Muscle of arm (tissue), 14 donors: ENCODE measurements at places on chromosomes 13 and 19.

- DNase-seq: no peak
These were observed 17.8 kb upstream of the MIR17HG start for GRCh38 chr13:91329733-91330132.

DNA sequence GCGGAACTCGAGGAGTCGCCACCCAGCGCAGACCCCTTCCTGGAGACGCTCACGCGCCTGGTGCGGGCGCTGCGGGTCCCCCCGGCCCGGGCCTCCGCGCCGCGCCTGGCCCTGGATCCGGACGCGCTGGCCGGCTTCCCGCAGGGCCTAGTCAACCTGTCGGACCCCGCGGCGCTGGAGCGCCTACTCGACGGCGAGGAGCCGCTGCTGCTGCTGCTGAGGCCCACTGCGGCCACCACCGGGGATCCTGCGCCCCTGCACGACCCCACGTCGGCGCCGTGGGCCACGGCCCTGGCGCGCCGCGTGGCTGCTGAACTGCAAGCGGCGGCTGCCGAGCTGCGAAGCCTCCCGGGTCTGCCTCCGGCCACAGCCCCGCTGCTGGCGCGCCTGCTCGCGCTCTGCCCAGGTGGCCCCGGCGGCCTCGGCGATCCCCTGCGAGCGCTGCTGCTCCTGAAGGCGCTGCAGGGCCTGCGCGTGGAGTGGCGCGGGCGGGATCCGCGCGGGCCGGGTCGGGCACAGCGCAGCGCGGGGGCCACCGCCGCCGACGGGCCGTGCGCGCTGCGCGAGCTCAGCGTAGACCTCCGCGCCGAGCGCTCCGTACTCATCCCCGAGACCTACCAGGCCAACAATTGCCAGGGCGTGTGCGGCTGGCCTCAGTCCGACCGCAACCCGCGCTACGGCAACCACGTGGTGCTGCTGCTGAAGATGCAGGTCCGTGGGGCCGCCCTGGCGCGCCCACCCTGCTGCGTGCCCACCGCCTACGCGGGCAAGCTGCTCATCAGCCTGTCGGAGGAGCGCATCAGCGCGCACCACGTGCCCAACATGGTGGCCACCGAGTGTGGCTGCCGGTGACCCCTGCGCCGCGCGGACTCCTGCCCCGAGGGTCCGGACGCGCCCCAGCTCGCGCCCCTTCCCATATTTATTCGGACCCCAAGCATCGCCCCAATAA, 2.3 kb downstream of the AMH start:
- DNase-seq: no peak

DNA sequence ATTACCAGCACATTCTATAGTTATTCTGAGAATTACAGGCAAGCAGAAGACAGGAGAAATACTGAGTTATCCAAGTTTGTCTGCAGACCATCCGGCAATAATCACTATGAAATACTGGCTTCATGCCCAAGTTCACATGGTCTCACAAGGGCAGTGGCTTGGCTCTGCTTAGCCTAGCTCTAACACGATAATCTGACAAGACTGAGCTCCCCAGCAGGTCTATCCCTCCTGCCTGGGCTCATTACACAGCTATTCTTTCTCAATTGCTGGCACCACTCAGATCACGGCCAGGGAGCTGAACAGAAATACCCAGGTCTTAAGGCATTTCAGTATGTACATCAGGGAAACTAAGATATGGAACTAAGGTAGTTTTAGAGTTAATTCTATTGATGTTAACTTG, 361.6 kb upstream of the PCDH20 start:
- peak; percentile 31 for DNase-seq

- DNase-seq: peak; percentile 53
These were observed 7.4 kb upstream of the SLITRK6 start for GRCh38 chr13:85806553-85807175.

- DNase-seq: no peak
These were observed 4.4 kb downstream of the GSX1 start for GRCh38 chr13:27796544-27797227.

GRCh38 chr13:84297251-84297650, 415.0 kb upstream of the SLITRK1 start:
- DNase-seq: no peak

GRCh38 chr13:87498681-87499080, 172.5 kb upstream of the SLITRK5 start:
- peak; percentile 31 for DNase-seq

DNA sequence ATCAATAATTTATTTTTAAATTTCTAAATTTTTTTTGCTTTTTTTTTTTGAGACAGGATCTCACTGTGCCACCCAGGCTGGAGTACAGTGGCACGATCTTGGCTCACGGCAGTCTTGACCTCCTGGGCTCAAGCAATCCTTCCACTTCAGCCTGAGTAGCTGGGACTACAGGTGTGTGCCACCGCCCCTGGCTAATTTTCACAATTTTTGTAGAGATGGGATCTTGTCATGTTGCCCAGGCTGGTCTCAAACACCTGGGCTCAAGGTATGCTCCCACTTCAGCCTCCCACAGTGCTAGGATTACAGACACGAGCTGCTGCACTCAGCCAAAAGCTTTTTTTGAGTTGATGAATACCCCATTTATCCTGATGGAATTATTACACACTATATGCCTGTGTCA, 50.8 kb downstream of the DPY19L3 start:
- no peak for DNase-seq

- peak; percentile 20 for DNase-seq
These were observed 21.7 kb downstream of the LILRB4 start for GRCh38 chr19:54684527-54684926.

DNA sequence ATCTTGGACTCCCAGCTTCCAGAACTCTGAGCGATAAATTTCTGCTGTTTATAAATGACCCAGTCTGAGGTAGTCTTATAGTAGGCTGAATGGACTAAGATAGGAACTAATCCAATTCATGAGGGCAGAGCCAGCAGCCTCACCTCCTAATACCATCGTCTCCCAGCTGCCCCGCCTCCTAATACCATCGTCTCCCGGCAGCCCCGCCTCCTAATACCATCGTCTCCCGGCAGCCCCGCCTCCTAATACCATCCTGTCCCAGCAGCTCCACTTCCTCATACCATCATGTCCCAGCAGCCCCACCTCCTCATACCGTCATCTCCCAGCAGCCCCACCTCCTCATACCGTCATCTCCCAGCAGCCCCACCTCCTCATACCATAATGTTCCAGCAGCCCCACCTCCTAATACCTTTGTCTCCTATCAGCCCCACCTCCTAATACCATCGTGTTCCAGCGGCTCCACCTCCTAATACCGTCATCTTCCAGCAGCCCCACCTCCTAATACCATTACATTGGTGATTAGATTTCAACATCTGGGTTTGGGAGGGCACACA, 2.4 kb upstream of the ARGLU1 start:
- no peak for DNase-seq

DNA sequence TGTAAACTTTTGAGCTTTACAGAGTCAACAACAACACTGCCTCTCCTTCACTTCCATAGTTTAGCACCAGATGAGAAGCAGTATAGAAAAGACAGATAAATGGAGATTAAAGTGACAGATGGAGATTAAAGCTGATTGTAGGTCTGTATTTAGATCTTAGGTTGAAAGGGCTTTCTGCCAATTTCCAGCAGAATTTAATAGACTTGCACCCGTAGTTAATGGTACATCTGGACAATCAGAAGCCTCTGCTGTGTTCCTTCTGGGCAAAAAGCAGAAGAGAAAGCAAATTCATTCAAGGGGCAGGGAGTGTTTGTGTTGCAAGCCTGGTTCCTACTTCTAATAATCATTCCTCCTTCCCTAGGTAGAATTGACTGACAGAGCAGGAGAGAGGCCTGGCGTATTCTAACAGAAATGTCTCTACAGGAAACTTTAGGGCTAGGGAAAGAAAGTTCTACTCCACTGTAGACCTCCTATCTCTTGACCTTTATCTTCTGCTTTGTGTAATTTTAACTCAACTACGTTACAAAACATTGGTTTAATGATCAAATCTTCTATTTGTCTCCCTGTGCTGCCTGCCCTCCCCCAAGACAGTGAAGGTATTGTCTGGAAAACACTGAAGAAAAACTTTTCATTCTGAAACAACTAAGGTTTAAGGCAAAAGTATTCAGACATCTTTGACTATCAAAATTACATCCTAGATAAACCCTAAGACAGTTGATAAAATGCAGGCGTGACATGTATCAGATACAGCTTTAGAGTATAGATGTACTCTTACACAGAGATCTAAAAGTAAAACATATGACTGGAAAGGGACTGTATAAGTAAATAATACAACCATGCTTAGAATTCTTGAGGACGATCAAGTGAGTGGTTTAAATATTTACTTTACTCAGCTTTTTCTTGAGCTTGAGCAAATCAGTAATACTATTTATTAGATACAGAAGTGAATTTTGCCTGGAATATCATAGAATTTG, 44.4 kb downstream of the GPC6 start:
- no peak for DNase-seq

DNA sequence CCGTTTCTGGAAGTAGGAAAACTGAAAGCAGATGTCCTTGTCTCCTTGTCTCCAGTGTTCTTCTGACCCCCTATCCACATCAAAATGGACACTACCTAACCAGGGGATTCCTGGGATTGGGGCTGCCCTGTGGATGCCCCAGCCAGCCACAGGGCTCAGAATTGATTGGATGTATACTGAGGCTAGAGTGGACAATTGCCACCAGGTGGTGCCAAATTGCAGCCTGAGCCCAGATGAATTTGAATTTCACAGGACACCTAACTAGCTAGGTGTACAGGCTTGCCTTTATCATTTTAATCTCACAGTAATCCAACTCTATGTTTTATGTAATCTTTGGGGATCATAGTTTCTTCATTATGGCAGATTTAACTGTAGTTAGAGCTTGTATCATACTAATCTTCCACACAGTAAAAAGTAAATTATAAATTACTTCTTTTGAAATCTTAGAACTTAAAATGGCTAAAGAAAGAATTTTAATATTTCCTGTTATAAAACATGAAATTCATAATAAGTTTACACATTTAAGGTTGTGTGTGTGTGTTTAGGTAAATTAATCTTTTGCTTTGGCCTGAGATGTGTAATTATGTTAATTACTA, 58.0 kb downstream of the PIBF1 start:
- peak; percentile 22 for DNase-seq

GRCh38 chr19:48113190-48113917, 2.7 kb upstream of the PLA2G4C start:
- no peak for DNase-seq

GRCh38 chr13:81916461-81916860, 1575.5 kb upstream of the SPRY2 start:
- no peak for DNase-seq

DNA sequence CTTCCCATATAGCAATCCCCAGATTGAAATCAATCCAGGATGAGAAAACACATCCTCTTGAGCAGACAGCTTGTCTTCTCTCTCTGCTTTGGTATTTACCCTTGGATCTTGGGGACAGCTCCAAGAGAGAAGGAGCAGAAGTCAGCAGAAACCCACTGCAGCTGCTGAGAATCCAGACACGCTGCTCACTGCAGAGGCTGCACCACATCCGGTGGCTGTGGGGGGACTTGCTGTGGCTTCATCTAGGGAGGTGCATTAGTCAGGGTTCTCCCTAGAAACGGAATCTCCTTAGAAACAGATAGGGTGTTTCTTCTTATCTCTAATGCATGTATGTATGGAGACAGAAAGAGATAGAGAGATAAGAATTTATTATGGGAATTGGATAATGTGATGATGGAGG, 2.7 kb downstream of the CYP4F12 start:
- no peak for DNase-seq

GRCh38 chr19:41691268-41691970, 3.3 kb upstream of the CEACAM7 start:
- DNase-seq: no peak

DNA sequence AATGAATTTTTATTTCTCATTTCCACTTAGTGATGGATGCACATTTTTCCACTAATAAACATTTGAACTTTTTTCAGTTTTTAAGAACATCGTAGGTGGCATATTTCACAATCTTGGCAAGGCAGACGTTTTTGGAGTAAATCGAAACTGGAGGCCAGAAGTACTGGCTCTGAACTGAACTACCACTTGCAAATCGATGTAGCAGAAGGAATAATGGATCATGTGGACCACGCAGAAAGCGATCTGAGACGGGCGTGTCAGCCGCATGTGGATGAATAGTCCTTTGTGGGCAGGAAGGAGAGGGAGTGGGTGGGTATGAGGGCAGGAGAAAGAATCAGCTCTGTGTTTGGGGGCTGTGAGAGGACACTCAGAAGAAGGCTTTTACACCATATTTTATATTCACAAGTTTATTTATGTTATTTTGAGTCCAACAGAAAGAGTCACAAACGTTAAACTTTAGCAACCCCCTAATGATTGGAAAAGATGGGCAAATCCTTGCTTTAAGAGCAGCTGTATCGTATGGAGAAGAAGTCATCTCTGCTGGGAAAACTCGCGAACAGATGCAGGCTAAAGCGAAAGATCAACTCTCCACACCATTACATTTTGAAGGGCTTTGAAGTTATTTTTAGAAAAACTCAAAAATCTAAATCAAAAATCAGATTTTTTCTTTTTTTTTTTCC, 90.5 kb downstream of the COL4A2 start:
- DNase-seq: peak; percentile 68

DNA sequence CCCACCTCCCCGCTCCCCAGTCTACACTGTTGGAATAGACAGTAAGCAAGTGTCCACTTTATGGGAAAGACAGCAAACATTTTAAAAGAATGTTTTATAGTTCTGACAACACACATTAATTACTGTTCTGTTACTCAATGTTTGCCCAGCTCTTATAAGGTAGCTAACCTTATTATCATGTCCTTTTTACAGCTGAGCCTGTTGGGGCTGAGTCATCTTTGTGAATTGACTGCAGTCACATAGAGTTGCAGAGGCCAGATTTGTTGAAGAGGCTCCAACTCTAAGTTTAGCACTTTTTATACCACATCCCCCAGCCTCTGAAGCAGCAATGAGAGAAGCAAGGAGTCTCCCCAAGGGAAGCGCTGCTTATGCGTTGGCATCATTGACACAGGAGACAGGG, 76.2 kb downstream of the C13orf42 start:
- no peak for DNase-seq

DNA sequence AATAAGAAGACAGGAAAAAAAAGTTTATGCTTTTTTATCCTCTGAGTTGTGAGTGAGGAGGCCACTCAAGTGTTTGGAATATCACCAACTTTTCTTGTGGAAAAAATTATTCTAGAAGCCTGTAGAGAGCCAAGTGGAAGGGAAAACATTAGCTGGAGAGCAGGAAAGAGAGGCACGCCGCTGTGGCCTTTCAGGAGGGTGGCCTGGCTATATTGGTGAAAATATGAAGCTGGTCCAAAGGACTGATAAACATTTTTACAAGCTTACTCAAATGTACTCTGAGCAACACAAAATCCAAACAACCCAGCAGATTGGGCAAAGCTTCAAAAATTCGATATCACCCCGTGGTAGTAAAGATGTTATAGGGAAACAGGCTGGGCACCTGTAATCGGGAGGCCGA, 2.3 kb upstream of the EIF3G start:
- DNase-seq: peak; percentile 68

GRCh38 chr13:54611390-54611789, 1582.8 kb downstream of the OLFM4 start:
- DNase-seq: no peak
